ENCODE measurements at places on chromosomes 6 and 20.

DNA sequence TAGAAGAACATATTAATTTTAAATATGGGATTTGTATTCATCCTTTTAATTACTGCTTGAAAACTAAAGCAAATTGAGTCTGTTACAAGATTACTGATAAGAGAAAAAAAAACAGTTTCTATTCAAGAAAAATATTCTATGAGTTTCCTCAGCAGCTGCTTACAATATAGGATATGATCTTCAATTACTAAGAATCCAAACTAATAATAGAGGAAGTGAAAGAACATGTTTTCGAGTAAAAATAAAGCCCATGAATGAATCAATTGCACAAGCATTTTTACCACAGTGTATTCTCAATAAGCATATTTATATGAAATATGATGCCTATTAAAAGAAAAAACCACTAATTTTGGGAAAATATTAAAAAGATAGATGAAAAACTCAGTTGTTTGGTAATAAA lies 63.4 kb downstream of the AHI1 start:
- DNase-seq = no peak

GRCh38 chr6:44868910-44869309 lies 459.2 kb upstream of the RUNX2 start:
- no peak for DNase-seq

DNA sequence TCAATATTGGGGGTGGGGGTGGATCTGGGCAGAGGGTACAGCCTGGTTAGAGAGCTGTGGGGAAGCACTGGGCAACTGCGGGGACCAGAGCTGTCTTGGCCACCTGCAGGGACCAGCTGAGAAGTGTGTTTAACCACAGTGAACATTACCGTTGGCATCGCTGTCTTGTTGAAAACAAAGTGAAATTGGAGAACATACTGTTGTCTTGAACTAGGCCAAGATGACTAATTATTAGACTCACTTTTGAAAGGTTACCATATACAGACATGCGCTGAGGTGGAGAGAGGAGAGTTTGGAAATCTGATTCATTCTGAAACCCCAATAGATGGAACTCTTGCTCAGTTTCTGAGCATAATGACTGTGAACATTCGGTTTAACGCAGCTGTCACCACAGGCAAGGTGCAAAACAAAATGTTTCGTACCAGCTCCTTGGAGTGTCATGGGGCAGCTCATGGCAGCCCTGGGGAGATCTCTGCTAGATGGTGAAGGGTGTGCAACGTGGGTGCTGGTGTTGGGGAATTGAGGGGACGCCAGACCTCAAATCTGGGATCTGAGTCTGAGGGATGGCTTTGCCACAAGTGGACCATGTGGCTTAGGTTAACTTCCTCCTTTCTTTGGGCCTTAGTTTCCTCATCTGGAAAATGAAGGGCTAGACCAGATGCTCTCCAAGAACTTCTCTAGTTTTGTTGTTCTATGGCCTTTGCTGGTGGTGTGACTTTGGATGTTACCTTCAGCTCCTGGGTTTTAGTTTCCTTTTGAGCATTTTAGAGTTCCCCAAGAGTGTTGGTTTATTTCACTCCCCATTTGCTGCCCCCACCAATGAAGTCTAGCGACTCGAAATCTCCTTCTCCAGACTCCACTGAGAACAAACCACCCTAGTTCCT lies 24.6 kb upstream of the GTSF1L start:
- peak; percentile 86 for DNase-seq

DNA sequence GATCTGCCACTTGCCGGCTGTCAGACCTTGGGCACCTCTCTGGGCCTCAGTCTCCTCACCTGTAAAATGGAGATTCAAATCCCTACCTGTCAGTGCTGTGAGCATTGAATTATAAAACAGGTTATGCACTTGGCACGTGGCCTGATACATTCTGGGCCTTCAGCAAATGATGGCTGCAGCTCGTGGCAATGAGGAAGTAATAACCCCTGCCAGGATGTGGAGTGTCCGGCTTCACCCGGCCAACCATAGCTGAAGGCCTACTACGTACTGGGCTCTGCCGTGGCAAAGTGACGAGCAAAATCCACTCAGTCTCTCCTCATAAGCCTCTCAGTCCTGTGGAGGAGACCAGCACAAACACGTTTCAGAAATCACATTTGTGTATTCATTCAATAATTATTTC lies 10.9 kb upstream of the VSTM2L start:
- no peak for DNase-seq

DNA sequence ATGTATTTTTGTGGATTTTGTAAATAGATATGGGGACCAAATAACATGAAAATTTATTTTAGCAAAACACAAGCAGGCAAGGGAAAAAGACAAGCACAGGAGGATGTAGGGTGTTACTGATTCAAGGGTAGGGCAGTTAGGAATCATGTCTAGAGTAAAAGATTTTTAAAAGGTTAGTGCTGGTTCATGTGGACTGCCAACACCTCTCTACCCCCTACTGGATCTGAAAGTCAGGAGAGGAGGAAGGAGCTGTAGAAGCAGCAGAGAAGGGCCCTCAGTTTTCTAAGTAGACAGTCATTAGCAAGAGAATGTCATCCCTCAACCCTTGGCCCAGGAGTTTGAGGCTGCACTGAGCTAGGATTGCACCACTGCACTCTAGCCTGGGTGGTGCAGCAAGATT lies 95.2 kb downstream of the RREB1 start:
- DNase-seq = no peak

- DNase-seq = no peak
Measured at GRCh38 chr6:145349950-145350510, 385.3 kb downstream of the EPM2A start.

DNA sequence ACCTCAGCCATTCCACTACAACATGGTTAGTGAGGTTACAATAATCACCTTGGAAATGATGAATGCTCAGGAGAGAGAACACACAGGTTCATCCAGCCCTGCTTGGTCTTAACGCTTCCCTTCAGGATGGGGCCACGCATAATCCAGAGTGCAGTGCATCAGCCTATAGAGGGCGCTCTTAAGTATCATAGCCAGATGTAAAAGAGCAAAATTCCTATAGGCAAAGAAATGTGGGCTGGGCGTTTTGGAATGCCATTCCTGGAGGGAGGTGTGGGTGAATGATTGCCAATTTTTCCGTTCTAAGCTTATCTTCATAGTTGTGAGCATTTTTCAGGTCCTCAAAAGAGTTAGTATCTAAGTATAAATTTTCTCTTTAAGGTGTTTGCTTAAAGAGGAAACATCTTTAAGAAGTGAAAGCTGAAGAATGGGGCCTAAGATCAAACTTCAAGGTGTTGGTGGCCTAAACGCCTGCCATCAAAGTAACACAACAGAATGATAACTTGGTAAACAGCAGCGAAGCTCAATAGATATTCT lies 1.8 kb downstream of the RIPOR2 start:
- DNase-seq = peak; percentile 56

- no peak for DNase-seq
Measured at GRCh38 chr6:106206905-106207304, 118.7 kb downstream of the ATG5 start.

DNA sequence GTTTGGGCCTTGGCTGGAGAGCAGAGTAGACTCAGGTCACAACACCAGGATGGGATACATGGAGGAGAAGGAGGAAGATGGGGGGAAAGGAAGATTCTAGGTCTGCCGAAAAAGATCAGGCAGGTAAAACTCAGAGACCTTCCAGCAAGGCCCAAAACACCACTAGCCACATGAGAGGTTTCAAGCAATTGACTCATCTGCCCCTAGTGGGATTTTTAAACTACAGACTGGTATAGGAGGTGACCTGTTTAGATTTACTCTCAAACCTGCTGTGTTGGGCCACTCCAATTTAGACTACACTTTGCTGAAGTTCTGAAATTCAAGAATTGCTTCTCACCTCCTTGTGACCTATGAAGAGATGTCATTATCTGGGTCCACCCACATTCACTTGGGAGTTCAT lies 236.9 kb upstream of the SASH1 start:
- DNase-seq = no peak

- no peak for DNase-seq
Measured at GRCh38 chr6:125810445-125810844, 19.7 kb downstream of the NCOA7 start.

GRCh38 chr6:34509782-34510181 lies 43.9 kb downstream of the PACSIN1 start:
- DNase-seq = no peak

GRCh38 chr6:53984581-53984980 lies 126.7 kb upstream of the MLIP start:
- no peak for DNase-seq

Data from stimulated activated naive CD8-positive, alpha-beta T cell treated with anti-CD3 and anti-CD28 coated beads, Interleukin-15, amount 100 ng/mL, for 72 hours (primary cell).